ENCODE measurements at places on chromosomes 6 and 20. TPM values are rescaled to one million over a fixed set of nuclear protein-coding genes. Genes with fewer than 3 reads are reported as not detected.
A peak's percentile ranks its signal among the peaks of the same experiment; 100 is the strongest.

DNA sequence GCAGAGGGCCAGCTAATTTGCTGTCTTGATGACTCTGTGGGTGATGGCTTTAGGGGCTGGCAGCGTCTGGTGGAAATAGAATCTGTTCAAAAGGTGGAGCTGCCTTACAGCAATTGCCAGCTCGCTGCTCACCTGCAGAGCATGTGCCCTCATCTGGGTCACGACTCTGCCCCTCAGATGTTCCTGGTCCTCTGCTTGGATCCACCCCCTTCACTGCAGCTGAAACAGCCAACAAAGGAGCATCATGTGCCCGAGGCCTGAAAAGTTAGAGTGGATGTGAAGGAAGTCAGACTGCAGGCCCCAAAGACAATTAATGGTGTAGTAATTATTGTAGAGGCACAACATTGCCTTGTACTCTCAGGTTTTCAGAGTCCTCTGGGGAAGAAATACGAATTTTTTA lies 19.9 kb downstream of the RREB1 start:
- DNase-seq, result no peak
- no peaks in the 10 kb centered on the region for H3K27me3 ChIP-seq
- no peaks in the 10 kb centered on the region for H3K36me3 ChIP-seq
- no peak overlapping the region for H3K4me3 ChIP-seq
- H3K27ac ChIP-seq, result no peak overlapping the region
- H3K4me1 ChIP-seq, result peaks cover 5% of the 10 kb centered on the region

DNA sequence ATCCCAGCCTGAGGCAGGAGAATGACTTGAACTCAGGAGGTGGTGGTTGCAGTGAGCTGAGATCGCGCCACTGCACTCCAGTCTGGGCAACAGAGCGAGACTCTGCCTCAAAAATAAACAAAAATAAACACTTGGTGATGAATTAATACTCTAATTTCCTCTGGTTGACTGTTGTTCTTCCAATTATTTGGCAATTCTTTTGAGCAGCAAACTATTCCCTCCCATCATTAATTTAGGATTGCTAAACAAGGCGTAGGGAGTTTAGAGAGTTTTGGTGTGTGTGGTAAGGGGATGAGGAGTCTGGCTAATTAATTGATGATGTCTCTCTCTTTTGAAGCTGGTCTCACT lies 2.7 kb upstream of the ID1 start:
- no peak overlapping the region for H3K4me3 ChIP-seq
- no peak overlapping the region for H3K27ac ChIP-seq
- no peaks in the 10 kb centered on the region for H3K36me3 ChIP-seq
- peaks cover 14% of the 10 kb centered on the region for H3K4me1 ChIP-seq
- no peak for DNase-seq

DNA sequence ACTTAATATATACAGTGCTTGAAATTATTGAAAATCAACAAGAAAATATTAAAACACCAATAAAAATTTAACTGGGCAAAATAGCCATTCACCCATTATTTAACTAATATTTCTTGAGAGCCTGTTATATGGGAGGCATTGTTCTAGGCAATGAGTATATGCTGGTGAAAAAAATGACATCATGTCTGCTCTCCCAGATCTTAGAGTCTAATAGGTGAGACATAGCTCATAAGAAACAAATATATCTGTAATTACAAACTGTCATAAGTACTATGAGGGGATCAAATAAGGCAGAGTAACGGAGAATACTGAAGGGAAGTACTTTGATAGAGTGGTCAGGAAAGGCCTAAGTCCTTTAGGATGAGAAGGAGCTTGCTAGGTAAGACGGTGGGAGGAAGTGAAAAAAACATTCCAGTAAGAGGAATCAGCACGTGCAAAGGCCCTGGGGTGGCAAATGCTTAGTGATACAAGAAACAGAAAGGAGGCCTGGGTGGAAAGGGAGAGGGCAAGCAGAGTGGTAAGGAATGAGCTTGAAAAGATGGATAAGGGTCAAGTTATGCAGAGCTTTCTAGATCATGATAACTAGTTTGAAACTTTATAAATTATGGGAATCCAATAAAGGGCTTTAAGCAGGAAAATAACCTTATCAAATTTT lies 12.2 kb upstream of the FYN start:
- H3K27me3 ChIP-seq, result no peaks in the 10 kb centered on the region
- DNase-seq, result no peak
- H3K4me1 ChIP-seq, result no peaks in the 10 kb centered on the region
- H3K27ac ChIP-seq, result no peak overlapping the region
- no peak overlapping the region for H3K4me3 ChIP-seq
- H3K36me3 ChIP-seq, result no peaks in the 10 kb centered on the region

GRCh38 chr6:135525594-135525993 lies 28.1 kb upstream of the AHI1 start:
- H3K4me3 ChIP-seq, result no peak overlapping the region
- DNase-seq, result no peak
- H3K4me1 ChIP-seq, result no peaks in the 10 kb centered on the region

GRCh38 chr20:4957939-4958362 lies 43.4 kb downstream of the SLC23A2 start:
- no peaks in the 10 kb centered on the region for H3K36me3 ChIP-seq
- no peak for DNase-seq
- no peak overlapping the region for H3K4me3 ChIP-seq
- H3K27me3 ChIP-seq, result no peaks in the 10 kb centered on the region
- no peak overlapping the region for H3K27ac ChIP-seq

DNA sequence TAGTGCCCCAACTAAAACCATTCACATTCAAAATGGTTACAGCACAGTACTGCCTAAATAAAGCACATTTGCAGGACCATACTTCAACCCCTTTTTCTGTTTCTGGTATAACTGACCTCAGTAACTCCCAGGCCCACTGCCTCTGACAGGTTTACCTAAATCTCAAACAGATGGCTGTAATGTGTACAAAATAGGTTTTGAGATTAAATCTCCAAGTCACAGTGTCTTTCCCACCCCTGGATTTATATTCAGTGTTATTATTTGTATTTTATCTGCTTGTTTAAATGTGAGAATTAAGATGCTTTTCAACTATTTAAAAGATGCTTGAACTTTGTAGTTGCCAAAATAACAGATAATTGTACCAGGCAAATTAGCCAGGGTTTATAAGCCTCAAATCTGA lies 4.7 kb upstream of the KIF6 start:
- H3K27me3 ChIP-seq, result no peaks in the 10 kb centered on the region
- no peaks in the 10 kb centered on the region for H3K36me3 ChIP-seq
- peaks cover 5% of the 10 kb centered on the region for H3K4me1 ChIP-seq
- DNase-seq, result no peak

DNA sequence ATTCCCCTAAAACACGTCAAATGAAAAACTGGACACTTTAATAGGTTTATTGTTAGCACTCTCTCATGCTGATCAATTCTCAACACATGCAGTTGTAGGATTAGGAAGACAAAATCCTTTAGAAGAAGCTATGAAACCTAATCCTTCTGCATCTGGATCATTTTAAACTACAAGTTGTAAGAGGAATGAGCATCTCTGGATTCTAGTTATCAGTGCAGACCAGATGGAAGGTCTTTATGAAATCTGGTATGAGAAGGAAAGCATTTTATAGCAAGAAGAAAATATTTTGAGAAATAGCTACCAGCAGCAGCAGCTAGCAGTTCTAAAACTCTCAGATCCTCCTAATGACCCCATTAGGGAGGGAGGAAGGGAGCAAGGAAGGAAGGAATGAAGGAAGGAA lies 4.1 kb downstream of the HTR1E start:
- no peak for DNase-seq
- no peak overlapping the region for H3K4me3 ChIP-seq
- H3K4me1 ChIP-seq, result no peaks in the 10 kb centered on the region
- no peaks in the 10 kb centered on the region for H3K36me3 ChIP-seq
- H3K27ac ChIP-seq, result no peak overlapping the region

GRCh38 chr6:90328004-90328403 lies 31.4 kb upstream of the BACH2 start:
- no peaks in the 10 kb centered on the region for H3K4me1 ChIP-seq
- H3K36me3 ChIP-seq, result no peaks in the 10 kb centered on the region
- H3K27me3 ChIP-seq, result no peaks in the 10 kb centered on the region

- H3K4me1 ChIP-seq, result peaks cover 23% of the 10 kb centered on the region
- H3K4me3 ChIP-seq, result no peak overlapping the region
- no peaks in the 10 kb centered on the region for H3K36me3 ChIP-seq
- no peak for DNase-seq
- no peak overlapping the region for H3K27ac ChIP-seq
Observed at GRCh38 chr20:50788045-50788991, 6.5 kb upstream of the BCAS4 start.

- no peaks in the 10 kb centered on the region for H3K36me3 ChIP-seq
- no peaks in the 10 kb centered on the region for H3K4me1 ChIP-seq
- H3K27ac ChIP-seq, result no peak overlapping the region
- DNase-seq, result no peak
Observed at GRCh38 chr20:16216227-16216913, 356.9 kb downstream of the KIF16B start.

DNA sequence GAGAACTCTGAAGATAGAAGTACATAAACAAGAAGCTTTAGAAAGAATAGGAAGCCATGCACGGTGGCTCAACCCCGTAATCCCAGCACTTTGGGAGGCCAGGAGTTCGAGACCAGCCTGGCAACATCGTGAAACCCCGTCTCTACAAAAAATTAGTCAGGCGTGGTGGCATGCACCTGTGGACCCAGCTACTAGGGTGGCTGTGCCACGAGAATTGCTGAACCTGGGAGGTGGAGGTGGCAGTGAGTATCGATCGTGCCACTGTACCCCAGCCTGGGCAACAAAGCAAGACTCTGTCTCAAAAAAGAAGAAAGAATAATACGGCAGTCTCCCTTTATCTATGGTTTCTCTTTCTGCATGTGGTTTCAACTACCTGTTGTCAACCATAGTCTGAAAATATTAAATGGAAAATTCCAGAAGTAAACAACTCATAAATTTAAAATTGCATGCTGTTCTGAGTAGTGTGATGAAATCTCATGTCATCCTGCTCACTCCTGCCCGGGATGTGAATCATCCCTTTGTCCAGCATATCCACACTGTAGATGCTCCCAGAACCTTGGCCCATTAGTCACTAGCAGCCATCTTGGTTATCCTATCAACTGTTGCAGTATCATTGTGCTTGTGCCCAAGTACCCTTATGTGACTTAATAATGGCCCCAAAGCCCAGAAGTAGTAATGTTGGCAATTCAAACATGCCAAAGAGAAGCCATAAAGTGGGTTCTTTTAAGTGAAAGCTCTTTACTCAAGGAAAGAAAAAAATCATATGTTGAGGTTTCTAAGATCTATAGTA lies 22.1 kb downstream of the DEK start:
- no peaks in the 10 kb centered on the region for H3K27me3 ChIP-seq
- H3K27ac ChIP-seq, result no peak overlapping the region
- H3K36me3 ChIP-seq, result peaks cover 5% of the 10 kb centered on the region
- H3K4me1 ChIP-seq, result no peaks in the 10 kb centered on the region

DNA sequence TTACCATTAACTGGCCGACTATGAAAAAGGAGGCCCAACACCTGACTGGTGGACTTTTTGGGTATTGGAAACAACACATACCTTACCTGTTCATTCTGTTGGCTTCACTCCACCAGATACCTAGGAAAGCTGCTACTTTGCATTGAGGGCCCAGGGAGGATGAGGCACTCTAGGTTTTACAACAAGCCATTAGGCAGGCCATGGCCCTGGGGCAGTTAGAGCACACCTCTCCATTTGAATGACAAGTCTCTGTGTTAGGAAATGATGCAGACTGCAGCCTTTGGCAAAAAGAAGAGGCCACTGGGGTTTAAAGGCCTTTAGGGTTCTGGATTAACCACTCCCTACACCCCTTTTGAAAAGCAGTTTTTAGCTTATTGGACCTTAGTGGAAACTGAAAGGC lies 144.3 kb downstream of the OR2B2 start:
- no peak overlapping the region for H3K27ac ChIP-seq
- DNase-seq, result no peak
- H3K4me1 ChIP-seq, result no peaks in the 10 kb centered on the region
- no peaks in the 10 kb centered on the region for H3K36me3 ChIP-seq

- DNase-seq, result no peak
- H3K4me1 ChIP-seq, result no peaks in the 10 kb centered on the region
- no peaks in the 10 kb centered on the region for H3K27me3 ChIP-seq
- H3K36me3 ChIP-seq, result no peaks in the 10 kb centered on the region
Observed at GRCh38 chr6:106538145-106538544, 91.2 kb downstream of the RTN4IP1 start.

GRCh38 chr6:139882234-139882633 lies 507.8 kb upstream of the CITED2 start:
- peak overlapping the region; percentile 40 for H3K4me3 ChIP-seq
- peaks cover 11% of the 10 kb centered on the region for H3K4me1 ChIP-seq
- no peak for DNase-seq
- peak overlapping the region; percentile 6 for H3K27ac ChIP-seq
- no peaks in the 10 kb centered on the region for H3K27me3 ChIP-seq

DNA sequence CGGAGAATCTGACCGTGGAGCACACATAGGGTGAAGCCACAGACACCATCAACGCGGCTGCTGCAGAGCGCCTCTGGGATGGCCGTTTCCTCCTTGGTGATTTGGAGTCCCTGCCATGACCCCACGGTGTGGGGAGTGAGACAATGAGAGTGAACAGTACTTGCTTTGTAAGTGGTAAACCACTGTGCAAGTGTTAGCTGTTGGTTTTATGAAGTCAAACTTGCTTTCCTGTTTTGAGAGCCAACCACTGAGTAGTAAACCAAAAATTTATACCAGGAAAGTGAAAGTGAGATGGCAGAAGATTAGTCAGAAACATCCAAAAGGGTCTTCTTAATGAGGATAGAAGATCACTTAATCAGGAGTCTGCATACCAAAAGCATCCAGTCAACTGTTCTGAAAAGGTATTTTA lies 160.7 kb downstream of the FOXC1 start:
- H3K27ac ChIP-seq, result no peak overlapping the region
- DNase-seq, result no peak
- no peak overlapping the region for H3K4me3 ChIP-seq
- no peaks in the 10 kb centered on the region for H3K27me3 ChIP-seq
- H3K36me3 ChIP-seq, result no peaks in the 10 kb centered on the region
- H3K4me1 ChIP-seq, result peaks cover 27% of the 10 kb centered on the region

GRCh38 chr6:103672169-103672568 lies 1187.5 kb downstream of the HACE1 start:
- H3K4me3 ChIP-seq, result no peak overlapping the region
- H3K36me3 ChIP-seq, result no peaks in the 10 kb centered on the region
- DNase-seq, result no peak
- H3K4me1 ChIP-seq, result no peaks in the 10 kb centered on the region
- H3K27me3 ChIP-seq, result no peaks in the 10 kb centered on the region
- no peak overlapping the region for H3K27ac ChIP-seq

- DNase-seq, result no peak
- H3K4me3 ChIP-seq, result no peak overlapping the region
- no peaks in the 10 kb centered on the region for H3K27me3 ChIP-seq
- H3K36me3 ChIP-seq, result no peaks in the 10 kb centered on the region
- H3K4me1 ChIP-seq, result no peaks in the 10 kb centered on the region
Observed at GRCh38 chr20:58094160-58094559, 134.3 kb downstream of the ANKRD60 start.

GCLC gene
- total RNA-seq, result 26.5 TPM

SRXN1 gene
- 49.4 TPM for total RNA-seq

SPDEF gene
- not detected for total RNA-seq

FRS3 gene
- 2.6 TPM for total RNA-seq

SLC13A3 gene
- total RNA-seq, result 3.2 TPM

SNPH gene
- total RNA-seq, result 13.4 TPM

OR2J3 gene
- not detected for total RNA-seq

THBS2 gene
- total RNA-seq, result 673 TPM

ELMO2 gene
- 55.2 TPM for total RNA-seq

IMPG1 gene
- not detected for total RNA-seq
